Activated CD4-positive, alpha-beta T cell treated with anti-CD3 and anti-CD28 coated beads, Interleukin-2, amount 10 ng/mL, durations not matched to agents 24 days and 14 days (primary cell): ENCODE measurements at places on chromosomes 5 and 9. TPM values are rescaled to one million over a fixed set of nuclear protein-coding genes. Genes with fewer than 3 reads are reported as not detected.

DNA sequence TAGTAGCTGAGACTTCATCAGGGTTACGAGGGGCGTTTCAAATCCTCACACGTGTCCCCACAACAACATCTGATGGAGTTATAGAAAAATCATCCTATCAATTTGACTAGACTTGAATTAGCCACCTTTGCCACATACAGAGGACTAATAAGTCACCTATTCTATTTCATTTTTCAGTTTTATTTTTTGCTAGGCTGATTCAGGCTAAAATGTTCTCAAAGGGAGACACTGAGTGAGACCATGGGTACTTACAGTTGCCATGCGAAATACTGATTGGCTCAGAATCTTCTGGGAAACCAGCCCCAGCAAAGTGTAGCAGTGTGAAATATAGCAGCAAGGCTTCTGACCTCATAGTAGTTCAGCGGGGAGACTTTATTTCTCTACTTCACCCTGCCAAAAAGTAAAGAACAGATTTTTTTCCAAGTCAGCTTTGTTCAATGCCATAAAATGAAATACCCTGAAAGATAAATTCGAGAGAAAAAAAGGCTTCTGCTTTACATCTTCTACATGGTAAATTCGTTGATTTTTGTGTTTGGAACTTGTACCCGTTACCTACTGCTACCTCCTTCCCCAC lies 69.9 kb downstream of the SEMA6A start:
- DNase-seq: no peak
- H3K4me1 ChIP-seq: no peaks in the 10 kb centered on the region
- H3K4me3 ChIP-seq: no peak overlapping the region
- H3K36me3 ChIP-seq: no peaks in the 10 kb centered on the region

GRCh38 chr9:5265939-5266338 lies 34.7 kb downstream of the INSL4 start:
- no peak overlapping the region for H3K27ac ChIP-seq
- peaks cover 1% of the 10 kb centered on the region for H3K27me3 ChIP-seq
- peaks cover 4% of the 10 kb centered on the region for H3K4me1 ChIP-seq
- no peaks in the 10 kb centered on the region for H3K36me3 ChIP-seq

- H3K4me1 ChIP-seq: peaks cover 3% of the 10 kb centered on the region
- peaks cover 4% of the 10 kb centered on the region for H3K27me3 ChIP-seq
- no peak for DNase-seq
- H3K4me3 ChIP-seq: no peak overlapping the region
Observed at GRCh38 chr5:14168144-14168792, 25.1 kb downstream of the TRIO start.

DNA sequence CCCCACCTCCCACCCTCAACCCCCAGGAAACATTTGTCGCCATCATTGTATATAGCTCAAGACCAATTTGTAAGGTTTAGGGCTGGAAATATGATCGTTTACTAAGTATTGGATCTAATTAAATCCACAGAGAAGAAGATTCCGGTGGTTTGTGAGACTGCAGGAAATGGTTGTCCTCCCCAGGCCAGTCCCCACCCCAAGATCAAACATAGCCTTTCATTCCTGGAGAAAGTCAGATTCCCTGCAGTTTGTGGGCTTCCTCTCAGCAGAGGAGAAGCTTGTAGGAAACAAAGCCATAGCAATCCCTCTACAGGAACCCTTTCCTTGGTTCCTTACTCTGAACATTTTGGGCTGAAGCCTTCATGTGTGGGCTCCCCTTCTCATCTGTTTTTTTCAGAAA lies 79.2 kb upstream of the TBCA start:
- no peak for DNase-seq
- peaks cover 52% of the 10 kb centered on the region for H3K27me3 ChIP-seq
- H3K4me3 ChIP-seq: no peak overlapping the region

- peaks cover 41% of the 10 kb centered on the region for H3K36me3 ChIP-seq
- no peaks in the 10 kb centered on the region for H3K27me3 ChIP-seq
- no peak overlapping the region for H3K27ac ChIP-seq
Observed at GRCh38 chr5:80739057-80739456, 84.3 kb upstream of the DHFR start.

DNA sequence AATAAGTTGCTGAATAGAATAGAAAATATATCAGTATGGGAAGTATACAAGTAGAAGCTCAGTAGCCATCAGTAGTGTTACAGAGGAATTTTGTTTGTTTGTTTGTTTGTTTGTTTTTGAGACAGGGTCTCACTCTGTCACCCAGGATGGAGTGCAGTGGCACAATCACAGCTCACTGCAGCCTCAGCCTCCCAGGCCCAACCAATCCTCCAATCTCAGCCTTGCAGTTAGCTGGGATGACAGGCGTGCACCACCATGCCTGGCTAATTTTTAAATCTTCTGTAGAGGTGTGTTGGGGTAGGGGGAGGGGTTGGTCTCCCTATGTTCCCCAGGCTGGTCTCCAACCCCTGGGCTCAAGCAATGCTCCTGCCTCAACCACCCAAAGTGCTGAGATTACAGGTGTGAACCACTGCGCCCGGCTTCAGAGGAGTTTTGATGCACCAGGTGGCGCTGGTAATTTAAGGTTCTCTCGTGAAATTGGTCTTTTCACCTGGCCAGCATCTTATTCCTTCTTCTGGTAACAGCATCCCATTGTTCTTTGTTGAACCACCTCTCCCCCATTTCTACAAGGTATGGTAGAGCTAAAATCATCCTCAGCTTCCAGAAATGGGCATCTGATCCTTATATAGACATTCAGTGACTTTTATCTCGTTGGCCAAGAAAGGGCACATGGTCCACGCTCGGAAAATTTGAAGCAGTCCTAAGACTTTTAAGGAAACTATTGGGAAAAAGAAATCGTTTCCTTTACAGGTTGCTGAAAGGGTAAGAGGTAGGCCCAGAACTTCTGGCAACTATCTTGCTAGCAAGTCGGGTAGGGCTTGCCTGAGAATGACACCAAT lies 157.1 kb downstream of the ARRDC3 start:
- H3K27ac ChIP-seq: no peak overlapping the region
- peaks cover 3% of the 10 kb centered on the region for H3K4me1 ChIP-seq
- peaks cover 10% of the 10 kb centered on the region for H3K36me3 ChIP-seq
- peak; percentile 87 for DNase-seq
- no peak overlapping the region for H3K4me3 ChIP-seq

GRCh38 chr5:174717826-174718455 lies 6.4 kb upstream of the MSX2 start:
- H3K27me3 ChIP-seq: peaks cover 43% of the 10 kb centered on the region
- no peaks in the 10 kb centered on the region for H3K36me3 ChIP-seq
- no peak overlapping the region for H3K27ac ChIP-seq

The CCL27 gene
- total RNA-seq: 0.52 and 0.70 TPM in 2 replicates

The TMEM252 gene
- total RNA-seq: not detected in 2 replicates

The PRSS3 gene
- not detected in 2 replicates for total RNA-seq

The CNTLN gene
- 1.6 and 2.3 TPM in 2 replicates for total RNA-seq

The PIK3R1 gene
- total RNA-seq: 35.2 and 38.6 TPM in 2 replicates
